ENCODE measurements at places on chromosomes 6 and 20. TPM values are rescaled to one million over a fixed set of nuclear protein-coding genes. Genes with fewer than 3 reads are reported as not detected.

TGM3 gene
- total RNA-seq: not detected

HSPA12B gene
- total RNA-seq: 3.2 TPM

BRD2 gene
- total RNA-seq: 612 TPM

CRISP3 gene
- total RNA-seq: not detected

ISM1 gene
- total RNA-seq: not detected

- no peak for DNase-seq
Observed at GRCh38 chr6:73042892-73043291, 182.4 kb downstream of the KHDC1L start.

- DNase-seq: no peak
Observed at GRCh38 chr20:39538317-39538716, 576.2 kb downstream of the DHX35 start.

GRCh38 chr20:59471653-59472421 is 132.5 kb upstream of the PHACTR3 start:
- no peak for DNase-seq

DNA sequence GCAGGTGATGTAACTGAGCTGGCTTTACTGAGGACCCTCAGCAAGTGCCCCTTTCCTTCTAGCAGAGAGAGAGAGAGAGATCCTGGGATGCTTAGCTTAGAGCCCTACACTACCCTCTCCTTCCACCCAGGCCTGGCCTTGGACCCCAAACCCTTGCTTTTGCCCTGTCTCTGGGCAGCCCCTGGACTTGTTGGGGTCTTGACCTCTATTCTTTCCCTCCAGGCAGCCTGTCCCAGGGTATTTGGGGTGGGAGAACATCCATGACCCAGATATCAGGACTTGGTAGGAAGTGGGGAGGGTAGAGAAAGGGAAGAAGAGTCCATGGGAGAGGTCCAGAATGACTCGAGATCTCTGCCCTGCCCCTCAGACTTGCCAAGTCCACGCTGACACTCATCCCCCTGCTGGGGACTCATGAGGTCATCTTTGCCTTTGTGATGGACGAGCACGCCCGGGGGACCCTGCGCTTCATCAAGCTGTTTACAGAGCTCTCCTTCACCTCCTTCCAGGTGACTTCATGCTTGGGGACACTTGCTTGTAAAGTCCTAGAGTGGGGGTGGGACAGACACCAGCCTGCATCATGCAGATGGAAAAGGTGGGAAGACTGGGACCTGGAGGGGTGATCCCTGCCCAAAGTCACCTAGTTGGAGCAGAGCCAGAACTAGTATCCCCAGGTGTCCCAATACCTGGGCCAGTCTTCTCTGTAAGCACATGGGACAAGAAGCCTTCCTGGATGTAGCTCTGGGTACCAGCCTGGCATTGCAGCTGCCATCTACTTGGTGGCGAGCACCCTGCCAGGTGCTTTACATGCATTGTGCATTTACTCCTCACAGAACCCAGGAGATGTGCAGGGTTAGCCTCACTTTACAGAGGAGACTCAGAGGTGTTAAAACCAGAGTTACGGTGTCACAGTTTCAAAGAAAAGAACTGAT is 30.9 kb downstream of the GLP1R start:
- no peak for DNase-seq

GRCh38 chr6:162478192-162478671 is 249.3 kb downstream of the PRKN start:
- DNase-seq: no peak
